ENCODE measurements at places on chromosomes 3 and 15.

DNA sequence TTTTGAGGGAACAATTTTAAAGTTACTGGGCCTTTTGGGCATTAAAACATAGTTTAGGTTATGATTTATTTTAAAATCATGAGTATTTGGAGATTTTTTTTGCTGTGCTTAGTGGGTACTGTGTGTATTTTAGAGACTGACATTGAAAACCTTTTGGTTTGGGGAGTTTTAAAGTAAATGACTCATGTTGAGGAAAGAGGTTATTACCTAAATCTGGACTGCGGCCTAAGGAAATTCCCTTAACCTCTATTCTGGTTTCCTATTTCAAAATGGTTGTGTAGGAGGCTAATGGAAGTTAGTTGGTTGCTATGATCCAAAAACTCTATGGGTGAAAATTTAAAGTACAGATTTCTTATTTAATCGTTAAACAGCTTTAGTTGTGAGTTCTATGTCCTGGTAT, 57.3 kb upstream of the DPH6 start:
- DNase-seq = no peak

GRCh38 chr3:160820430-160820829, 64.4 kb downstream of the PPM1L start:
- no peak for DNase-seq

DNA sequence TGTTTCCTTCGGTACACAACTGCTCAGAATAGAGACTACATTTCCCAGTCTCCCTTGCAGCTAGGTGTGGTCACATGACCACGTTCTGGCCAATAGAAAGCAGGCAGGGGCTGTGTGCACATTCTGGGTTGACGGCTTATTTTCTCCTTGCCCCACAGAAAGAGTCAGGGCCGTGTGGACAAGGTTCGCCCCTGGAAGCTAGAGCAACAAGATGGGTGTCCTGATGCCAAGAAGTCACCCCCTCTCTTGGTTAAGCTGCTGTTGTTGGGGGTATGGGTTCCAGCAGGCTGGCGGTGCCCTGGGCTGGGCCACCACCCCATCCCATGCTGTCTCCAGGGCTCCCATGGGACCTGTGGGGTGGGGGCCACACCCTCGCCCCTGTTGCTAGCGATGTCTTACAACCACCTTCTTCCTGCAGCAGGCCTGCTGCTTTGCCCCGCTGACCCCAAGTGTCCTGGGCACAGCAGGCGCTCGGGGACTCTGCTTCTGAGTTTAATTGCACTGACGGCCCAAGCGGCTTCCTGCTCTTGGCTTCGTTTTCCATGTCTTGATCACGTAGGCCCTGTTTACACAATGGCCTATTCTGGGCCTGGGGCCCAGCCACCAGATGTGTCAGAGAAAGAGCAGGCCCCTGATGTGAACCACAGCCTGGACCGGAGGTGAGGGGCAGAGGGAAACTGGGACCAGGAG, 24.9 kb downstream of the ABTB1 start:
- DNase-seq = peak; percentile 68

DNA sequence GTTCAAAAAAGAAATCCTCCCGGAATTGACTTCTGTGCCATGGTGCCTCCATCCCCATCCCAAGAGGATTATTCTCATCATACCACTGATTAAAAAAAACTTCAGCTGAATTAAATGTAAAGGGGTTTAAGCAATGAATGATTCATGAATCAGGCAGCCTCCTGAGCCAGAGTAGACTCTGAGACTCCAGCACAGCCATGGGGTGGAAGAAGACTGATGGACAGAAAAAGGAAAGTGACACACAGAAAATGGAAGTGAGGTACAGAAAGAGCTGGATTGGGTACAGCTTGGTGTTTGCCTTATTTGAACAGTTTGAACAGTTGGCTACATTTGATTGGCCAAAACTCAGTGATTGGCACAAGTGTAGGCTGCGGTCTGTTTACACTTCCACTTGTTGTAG, 224.8 kb upstream of the ATP10A start:
- no peak for DNase-seq

- DNase-seq = no peak
Observed at GRCh38 chr15:96014939-96015338, 315.6 kb upstream of the NR2F2 start.

- DNase-seq = no peak
Observed at GRCh38 chr15:27937851-27938250, 161.3 kb downstream of the OCA2 start.

- DNase-seq = no peak
Observed at GRCh38 chr3:121821421-121822199, 13.2 kb downstream of the IQCB1 start.

GRCh38 chr3:146638718-146639117, 33.6 kb upstream of the PLSCR5 start:
- DNase-seq = no peak

- DNase-seq = no peak
Observed at GRCh38 chr3:24428481-24428880, 66.2 kb downstream of the THRB start.

DNA sequence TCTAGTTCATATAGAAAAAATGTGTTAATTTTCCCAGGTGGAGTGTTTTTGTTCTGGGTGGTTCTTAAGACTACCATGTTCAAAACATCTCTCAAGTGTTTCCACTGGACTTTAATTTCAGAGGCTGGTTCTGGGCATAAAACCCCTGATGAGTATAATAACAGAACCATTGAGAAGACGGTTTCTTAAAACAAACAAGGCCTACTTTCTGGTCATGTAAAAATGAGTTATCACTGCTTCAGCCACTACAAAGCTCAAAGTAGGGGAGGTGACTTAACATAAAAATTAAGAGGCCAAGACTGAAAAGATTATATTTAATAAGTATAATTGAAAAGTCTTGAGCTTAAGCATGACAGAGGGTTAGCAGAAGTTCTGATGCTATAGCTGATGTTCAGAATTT, 33.8 kb downstream of the RYR3 start:
- DNase-seq = no peak

- DNase-seq = peak; percentile 74
Observed at GRCh38 chr15:45454814-45455213, 67.7 kb downstream of the SLC30A4 start.

DNA sequence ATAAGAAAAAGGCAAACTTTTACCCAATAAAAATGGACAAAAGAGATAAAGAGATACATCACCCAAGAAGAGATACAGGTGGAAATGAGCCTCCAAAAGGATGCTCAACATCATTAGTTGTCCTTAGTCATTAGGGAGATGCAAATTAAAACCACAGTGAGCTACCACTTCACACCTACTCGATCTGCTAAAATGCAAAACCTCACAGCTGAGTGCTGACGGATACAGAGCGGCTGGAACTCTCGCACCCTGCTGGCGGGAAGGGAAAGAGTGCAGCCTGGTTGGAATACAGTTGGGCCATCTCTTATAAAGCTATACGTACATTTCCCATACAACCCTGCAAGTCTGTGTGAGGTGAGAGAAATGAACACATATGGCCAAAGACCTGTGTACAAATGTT, 78.5 kb upstream of the PRR20G start:
- DNase-seq = no peak

DNA sequence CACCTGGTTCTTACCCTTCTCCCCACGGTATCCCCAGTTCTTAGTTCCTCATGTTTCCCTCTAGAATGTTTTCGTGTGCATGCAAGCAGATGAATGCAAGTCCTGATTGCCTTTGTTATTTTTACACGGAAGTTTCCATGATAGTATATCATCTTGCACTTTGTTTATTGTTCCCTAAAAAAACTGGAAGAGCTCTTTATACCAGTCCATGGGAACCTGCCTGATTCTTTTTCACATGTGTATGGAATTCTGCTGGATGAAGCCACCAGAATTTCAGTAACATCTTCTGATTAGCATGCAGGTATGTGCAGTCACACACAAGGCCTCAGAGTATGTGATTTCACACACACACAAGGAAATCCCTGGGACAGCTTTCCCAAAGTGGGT, 16.0 kb upstream of the LRRK1 start:
- DNase-seq = no peak

GRCh38 chr15:59764775-59765174, 75.7 kb upstream of the BNIP2 start:
- DNase-seq = no peak

DNA sequence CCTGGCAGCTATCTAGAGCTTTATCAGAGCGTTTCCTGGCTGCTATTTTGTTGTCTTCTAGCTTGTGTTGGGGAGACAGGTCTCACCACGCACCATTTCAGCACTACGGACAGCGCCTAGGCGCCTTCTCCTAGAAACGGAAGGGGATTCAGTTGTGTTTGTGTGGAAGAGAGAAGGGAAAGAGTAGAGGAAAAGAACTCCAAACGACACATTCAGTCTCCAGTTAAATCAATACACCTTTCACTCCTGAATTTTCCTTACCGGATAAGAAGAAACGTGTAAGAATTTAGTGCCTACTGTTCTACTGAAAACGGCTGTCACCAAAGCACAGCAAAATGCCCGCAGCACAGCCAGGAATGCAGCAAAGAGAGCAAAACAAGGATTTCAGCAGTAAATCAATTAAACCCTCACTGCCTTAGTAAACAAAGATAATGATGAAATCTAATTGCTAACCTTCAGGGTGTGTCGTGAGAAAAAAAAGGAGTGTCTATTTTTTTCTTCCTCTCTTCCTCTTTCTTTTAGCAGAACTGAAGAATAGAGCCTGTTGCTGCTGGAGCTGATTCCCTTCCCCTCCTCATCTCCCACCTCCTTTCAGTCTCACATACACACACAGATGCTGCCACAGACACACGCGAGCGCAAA, 412 bp upstream of the CTXN2 start:
- peak; percentile 64 for DNase-seq

All from activated CD8-positive, alpha-beta memory T cell treated with anti-CD3 and anti-CD28 coated beads for 24 hours (primary cell).